ENCODE measurements at places on chromosomes 2 and 18.

- DNase-seq: no peak
Observed at GRCh38 chr2:65514555-65515195, 82.3 kb upstream of the SPRED2 start.

DNA sequence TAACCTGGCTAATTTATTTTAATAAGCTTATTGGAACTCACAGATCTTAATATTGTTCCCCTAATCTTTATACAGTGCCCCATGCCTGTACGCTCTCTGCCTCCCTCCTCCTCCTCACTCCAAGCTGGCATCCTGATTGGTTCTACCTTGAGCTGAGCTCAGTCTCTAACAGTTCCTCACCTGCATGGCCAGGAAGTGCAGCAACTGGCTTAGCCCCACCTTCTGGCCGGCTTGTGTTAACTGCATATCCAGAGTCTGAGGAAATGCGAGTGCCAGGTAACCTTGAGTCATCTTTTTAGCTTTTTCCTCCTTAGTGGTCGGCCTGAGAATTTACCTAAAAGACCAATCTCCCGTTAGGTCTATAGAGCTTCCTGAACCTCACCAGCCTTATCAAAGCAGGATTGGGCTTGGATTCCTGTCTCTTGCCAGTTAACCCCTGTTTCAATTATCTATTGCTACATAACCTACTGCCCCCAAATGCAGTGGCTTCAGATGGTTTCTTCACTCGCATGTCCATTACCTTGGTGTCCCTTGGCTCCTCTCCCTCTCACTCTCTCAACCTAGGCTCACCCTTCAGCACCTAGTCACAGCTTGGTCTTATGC is 89.5 kb upstream of the STK39 start:
- no peak for DNase-seq

GRCh38 chr18:74066018-74066417 is 81.6 kb downstream of the FBXO15 start:
- DNase-seq: no peak

DNA sequence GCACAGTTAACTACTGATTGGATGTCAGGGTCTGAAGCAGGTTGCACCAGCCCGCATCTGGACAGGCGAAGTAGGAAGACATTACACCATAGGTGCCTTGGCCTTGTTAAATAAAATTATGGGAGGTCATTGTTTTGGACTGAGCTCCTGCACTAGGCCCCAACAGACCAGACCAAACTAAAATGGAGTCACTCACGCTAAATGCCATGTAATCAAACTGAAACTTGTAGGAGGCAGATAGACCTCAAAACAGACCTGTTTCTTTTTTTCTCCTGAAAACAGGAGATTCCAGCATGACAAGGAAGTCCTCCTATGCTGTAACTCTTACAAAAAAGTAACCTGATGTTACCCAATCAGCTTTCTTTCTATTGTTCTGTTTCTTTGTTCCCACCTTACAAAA is 15.5 kb upstream of the NFU1 start:
- DNase-seq: no peak

DNA sequence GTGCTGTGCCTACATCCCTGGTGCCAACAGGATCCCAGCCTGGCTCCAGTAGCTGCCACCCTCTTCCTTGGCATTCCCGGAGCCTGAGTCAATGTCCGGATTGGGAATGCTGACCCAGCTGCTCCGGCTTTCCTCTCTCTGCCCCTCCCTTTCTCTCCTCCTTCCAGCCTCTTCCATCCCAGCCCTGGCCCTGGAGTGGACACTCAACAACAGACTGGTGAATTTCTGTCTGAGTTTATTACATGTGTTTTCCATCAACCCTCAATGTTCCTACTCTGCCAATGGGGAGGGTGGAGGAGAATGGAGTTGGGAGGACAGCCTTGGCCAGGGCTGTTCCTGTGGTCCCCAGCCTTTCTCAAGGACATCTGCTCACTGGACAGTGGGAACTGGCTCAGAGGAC is 917 bp upstream of the PRKAG3 start:
- peak; percentile 87 for DNase-seq

DNA sequence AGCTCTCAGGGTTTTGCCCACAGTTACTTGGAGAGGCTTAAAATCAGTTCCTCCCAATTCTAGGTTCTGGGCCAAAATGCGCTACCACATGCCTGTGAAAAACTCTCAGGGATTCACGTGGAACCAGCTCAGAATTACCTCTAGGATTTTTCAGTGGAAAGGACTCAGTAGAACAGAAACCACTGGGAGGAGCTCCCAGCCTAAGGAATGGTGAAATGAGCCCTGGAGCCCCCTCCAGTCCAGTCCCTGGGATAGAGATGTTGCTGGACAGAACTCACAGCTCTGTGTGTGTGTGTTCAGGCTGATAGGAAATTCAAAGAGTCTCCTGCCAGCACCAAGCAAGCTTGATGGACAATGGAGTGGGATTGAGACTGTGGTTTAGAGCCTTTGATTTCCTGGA is 21.1 kb upstream of the SLC9A4 start:
- no peak for DNase-seq

DNA sequence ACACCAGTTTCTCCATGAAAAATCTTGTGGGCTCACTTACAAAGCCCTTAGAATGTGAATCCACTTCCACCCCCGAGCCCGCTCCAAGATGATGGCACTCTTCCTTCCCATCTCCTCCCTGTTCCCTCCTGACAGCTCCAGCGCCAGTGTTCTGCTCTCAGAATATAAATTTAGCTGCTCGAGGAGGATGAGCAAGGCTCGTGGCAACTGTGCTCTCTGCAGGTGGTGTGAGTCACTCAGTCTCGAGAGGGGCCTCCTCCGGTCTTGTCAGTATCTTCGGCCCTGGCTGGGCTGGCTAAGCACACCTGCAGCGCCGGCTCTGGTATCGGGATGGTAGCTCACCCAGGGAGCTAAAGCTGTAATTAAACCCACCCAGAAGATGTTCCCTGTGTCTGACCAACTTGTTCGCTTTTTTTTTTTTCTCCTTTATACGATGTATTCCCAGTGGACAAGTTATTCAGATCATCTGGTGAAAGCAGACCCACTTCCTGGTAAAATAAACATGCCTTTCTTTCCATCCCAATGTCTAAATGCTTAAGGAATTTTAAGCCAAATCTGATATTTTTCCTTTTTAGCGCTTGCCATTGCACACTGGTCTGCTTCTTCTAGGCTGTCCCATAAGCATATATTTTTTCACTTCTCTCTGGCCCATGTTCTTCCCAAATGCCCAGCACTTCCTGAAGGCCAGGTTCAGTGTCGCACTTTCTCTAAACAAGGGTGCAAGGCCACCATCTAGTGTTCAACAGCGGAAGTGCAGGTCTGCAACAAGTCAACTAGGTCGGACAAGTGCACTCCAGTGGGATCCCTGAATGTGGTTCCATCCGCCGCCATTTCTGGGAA is 31.4 kb upstream of the YPEL5 start:
- peak; percentile 91 for DNase-seq

DNA sequence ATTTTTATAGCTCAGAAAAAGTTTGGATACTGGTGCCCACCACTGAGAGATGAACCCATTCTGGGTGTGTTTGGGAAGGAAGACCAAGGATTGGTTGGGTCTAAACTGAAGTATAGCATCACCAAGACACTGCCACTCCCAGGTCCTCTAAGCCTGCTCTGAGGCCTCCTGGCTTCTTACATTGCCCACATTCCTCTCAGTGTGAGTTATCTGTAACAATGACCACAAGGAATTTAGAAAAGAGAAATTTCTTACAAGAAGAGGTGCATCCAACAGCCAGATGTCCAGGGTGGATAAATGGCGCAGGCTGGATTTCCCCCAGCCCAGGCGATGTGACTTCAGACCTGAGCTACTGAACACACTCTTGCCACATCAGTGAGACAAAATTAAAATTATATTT is 1.6 kb upstream of the GPR45 start:
- DNase-seq: no peak
